ENCODE measurements at places on chromosomes 11 and 22.

DNA sequence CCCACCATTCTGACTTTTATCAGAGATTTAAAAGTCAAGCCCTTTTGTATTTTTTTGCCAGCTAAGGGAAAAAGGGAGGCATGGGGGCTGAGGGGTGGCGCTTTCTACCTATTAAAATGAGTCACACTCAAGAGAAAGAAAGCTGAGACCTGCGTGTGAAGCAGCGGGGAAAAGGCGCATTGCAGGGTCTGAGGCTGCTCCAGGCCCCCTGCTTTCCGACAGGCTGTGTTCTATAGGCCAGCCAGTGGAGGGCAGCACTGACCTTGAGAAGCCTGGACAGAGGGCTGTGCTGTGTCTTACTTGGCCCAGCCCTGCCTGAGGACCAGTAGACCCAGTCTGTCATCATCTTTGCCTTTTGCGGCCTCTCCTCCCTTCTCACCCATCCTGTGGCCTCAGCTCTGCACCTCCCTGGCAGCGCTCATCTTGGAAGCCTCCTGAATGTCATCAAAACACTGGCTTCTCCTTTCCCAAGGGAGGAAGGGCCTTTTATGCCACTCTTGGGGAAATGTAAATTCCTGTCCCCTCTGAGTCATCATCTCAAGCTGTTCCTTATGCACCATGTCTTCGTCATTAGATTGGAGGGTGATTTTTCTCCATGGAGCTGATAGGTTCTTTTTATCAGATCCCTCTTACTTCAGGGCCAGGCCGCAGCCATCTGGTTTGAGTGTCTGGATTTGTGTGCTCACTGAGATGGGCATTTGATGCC is 12.6 kb upstream of the MAPK8IP1 start:
- DNase-seq, result peak; percentile 65

DNA sequence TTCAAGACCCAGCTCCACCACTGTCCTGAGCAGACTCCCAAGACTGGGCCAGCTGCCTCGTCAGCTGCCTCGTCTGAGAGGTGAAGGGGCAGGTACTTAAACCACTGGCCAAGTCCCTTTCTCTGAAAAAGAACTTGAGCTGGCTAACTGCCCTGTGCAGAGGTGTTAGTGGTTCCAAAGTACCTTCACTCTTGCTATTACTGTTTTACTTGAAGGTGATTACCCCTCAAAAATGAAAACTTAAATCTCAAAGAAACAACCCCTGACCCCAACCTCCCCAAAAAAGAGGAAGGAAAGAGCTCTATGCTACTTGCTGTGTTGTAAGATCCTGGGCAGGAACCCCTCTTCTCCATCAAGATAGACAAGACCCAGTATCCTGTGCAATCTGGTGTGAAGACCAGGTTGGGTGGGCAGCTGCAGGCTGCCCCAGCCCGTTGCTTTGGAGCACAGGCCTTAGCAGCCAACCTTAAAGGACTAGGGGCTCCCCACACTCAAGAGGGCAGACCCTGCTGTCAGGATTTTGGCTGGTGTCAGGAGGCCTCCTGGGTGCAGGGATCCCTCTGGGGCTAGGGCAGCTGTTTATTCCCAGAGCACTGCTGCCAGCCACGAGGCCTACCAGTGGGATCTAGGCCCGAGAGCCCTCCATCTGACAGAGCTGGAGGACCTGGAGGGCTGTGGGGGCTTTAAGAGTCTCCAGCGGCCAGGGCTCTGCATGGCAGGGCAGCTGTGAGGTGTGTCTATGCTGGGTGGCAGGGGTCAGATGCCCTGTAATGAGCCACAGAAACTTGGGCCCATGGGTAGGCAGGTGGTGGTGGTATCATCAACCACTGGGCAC is 13.0 kb downstream of the GUCD1 start:
- DNase-seq, result no peak

DNA sequence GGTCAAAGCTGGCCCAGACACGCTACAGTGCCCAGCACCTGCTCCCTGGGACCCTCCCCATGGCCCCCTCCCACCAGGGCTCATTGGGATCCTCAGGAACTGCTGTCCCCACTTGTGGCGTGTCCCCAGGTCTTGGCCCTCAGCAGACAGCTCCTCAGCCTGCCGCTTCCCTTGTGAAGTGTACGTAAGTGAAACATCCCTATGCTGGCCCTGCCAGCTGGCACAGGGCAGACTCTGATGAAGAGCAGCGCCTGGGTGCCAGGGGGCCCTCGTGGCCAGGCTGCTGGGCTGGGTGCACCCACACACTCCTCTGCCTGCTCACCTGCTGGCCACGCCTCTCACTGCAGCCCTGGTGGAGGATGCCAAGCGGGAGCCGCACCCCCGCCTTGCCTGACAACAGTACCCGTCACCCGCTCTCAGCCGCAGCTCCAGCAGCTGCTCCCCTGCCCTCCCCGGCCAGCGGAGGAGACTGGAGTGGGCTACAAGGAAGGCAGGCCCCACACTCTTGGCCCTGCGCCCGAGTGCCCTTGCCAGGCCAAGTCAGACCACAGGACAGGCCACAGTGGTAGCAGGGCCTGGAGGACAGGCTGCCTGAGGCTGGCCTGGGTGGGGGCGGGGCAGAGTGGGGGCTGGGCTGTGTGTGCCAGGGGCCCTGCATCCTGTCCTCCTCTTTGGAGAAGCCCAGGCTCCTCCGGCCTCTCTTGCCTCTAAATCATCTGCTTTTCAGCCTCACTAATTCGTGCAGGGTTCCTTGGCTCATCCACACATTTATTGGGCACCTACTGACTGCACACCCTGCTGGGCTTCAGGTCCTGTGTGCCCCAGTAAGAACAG is 39.5 kb downstream of the IGF2 start:
- no peak for DNase-seq

DNA sequence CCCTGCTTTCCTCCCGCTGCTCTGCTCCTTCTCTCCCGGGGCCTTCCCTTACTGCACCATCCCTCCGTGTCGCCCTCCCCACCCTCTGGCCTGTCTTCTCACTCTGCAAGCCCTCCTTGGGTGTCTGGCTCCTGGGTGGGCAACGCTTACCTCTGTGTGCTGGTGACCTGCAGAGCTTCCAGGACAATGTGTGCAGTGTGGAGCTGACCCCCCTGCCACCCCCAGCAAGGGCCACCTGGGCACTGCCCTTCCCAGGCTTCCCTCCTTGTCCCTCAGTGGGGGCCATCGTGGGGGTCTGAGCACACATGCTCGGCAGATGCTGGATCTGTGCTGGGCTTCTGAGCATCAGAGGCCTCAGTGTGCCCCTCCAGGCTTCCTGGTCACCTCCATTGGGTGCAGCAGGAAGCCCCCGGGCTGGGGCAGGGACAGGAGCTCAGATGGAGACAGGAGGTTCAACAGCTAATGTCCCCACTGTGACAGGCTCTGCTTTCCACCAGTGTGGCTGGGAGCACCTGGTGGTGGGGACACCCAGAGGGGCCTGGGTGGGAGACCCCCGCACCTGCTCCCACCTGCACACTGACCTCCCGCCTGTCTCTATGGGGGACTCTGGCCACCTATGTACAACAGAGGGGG is 7.8 kb upstream of the BRSK2 start:
- no peak for DNase-seq

DNA sequence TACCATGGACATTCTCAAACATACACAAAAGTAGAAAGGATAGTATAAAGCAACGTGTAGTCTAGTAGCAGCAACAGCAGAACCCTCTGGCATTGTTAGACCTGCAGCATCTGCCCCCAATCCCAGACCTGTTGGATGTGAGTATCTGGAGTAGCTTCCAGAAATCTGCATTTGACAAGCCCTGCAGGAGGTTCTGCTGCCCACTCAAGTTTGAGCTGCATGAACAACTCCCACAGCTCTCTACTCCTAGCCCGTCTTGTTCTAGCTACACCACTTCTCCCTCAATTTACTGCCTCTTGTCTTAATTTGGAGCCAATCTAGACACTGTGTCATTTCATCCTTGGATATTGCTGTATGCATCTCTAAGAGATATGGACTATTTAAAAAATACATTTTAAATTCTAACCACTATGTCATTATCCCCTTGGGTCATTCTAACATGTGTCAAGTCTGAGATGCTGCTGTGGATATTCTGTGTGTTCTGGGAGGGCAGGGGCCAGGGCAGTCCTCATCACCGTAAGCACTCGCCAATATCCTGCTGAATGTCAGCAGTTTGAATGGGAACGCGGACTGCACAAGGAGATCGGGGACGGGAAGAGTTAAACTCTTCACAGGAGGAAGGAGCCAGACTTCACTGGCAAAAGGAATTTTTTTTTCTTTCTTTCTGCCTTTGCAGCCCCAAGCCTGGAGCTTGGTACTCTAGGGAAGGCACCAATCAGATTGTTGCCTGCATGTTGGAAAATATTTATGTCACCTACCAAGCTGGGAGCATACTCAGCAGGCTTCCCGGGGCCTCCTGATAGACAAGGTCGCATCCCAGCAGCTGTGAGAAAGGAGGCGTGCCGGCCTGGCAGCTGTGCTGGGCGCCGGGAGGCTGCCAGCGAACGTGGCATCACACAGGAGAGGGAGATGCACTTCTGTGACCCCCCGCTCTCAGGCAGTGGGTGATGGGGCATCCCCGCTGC is 429.0 kb downstream of the MIAT start:
- no peak for DNase-seq

DNA sequence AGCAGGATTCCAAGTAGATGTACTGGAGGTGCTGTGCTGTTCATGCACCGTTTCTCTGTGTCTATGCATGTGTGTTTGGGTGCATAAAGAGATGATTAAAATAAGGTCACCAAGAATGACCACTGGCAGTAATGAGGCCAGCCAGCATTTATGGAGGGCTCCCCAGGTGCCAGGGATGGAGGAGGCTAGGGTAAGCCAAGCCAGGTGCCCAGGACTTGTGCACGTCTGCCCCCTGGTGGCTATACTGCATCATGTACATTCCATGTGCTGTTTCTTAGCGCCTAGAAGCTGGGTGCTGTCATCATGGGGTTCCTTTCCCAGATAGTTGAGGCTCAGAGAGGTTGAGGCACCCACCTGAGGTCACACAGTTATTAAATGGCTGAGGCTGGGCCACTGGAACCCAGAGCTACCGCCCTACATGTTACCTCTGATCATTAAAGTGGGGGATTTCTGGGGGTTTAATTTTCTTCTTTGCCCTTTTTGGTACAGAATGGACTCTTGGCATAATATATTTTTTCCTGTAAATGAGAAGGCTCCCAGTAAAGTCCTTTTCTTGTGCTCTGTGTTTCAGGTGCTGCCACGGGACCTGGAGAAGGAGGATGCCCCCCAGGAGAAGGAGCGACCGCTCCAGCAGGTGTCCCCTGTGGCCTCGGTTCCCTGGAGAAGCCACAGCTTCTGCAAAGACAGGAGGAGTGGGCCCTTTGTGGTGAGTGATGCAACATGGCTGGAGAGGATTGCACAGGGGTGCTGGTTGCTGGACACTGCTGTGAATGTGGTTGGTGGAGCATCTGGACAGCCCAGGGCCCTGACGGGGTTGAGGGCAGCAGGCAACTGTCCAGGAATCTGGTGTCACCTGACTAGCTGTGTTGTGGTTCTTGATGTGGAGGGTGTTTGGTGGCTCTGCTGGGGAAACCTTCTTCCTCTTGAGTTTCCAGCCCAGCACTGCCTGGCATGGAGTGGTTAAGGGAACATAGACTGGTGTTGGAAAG is 96.4 kb downstream of the KIAA1671 start:
- peak; percentile 85 for DNase-seq

- DNase-seq, result no peak
Measured at GRCh38 chr11:130480711-130481140, 32.3 kb downstream of the ADAMTS15 start.

DNA sequence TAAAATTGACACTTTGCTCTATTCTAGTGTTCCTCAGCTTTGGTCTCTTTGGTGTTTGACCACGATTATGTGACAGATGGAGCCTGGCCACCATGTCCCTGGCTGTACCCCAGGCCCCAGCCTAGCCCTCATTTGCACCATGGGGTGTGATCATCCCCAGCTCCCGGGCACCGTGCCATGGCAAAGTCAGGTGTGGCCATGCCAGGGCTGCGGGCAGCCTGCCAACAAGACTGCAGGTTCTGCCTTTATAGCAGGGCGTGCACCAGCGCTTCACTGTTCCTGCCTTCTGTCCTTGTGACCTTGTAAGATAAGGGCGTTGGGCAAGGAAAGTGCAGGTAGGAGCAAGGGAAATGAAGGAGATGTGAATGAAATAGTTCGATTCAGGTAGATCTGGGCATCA is 22.4 kb upstream of the APOBEC3A start:
- DNase-seq, result no peak

DNA sequence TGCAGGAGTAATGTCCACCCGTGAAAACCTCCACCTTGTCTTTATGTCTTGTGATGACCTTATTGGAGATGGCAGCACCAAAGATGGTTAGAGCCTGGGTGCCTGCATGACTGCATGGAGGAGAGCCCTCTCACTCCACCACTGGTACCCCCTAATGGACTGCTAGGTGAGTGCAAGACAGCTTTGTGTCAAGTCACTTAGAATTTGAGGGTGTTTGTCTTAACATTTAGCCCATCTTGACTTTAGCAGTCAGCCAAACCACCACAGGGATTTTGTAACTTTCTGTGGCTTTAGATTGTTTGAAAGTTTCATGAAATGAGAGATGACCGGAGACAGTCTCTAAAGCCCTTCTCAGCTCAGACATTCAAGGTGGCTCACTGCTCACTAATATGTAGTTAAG is 232.9 kb upstream of the NCAM1 start:
- DNase-seq, result no peak

DNA sequence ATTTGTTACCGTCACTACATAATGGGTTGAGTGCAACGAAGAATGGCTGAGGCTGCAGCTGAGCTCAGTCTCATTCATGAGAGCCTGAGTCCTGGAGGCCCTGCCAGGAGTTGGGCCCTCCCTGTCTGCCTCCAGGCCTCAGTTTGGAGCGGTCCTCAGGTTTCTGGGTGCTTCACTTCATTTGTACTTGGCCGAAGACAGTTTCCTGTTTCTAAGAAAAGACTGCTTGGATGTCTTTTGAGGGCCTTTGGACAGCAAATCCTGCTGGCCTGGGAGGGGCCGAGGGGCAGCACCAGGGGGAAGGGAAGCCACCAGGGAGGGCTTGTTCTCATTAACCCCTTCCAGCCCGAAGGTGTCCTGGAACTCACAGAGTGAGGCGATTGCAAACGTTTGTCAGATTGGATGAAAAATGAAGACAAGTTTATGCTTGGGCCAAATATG is 163.1 kb downstream of the ETS1 start:
- DNase-seq, result no peak

- DNase-seq, result no peak
Measured at GRCh38 chr22:32864041-32864440, 62.5 kb downstream of the TIMP3 start.

DNA sequence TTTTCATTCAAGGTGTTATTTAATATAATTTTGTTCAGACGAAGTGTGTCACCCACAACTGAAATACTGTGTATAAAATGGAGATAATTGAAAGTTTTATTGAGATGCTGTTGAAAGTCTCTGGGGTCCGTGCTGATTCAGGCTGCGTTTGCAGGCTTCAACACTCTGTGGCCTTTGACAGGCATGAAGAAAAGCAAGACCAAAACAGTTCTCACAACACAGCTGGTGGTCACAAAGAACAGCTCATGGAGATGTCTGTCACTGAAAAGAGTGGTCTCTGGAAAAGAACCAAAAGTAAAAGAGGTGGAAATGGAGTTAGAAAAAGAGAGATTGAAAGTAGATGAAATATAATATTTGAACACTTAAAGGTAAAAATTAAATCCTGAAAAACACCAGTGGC is 9.8 kb upstream of the MPPED2 start:
- no peak for DNase-seq

- no peak for DNase-seq
Measured at GRCh38 chr22:25111579-25112517, 87.8 kb upstream of the CRYBB3 start.

- no peak for DNase-seq
Measured at GRCh38 chr11:62122076-62122475, 1.7 kb upstream of the INCENP start.

- no peak for DNase-seq
Measured at GRCh38 chr11:19594326-19594725, 118.3 kb upstream of the NAV2 start.

- no peak for DNase-seq
Measured at GRCh38 chr22:32809786-32810554, 8.5 kb downstream of the TIMP3 start.

GRCh38 chr11:96538622-96539021 is 148.8 kb downstream of the JRKL start:
- DNase-seq, result no peak
